Activated CD8-positive, alpha-beta T cell treated with anti-CD3 and anti-CD28 coated beads, Interleukin-2, amount 10 ng/mL, durations not matched to agents 7 days and 5 days (primary cell): ENCODE measurements at places on chromosomes 11 and 22. TPM values are rescaled to one million over a fixed set of nuclear protein-coding genes. Genes with fewer than 3 reads are reported as not detected.

DNA sequence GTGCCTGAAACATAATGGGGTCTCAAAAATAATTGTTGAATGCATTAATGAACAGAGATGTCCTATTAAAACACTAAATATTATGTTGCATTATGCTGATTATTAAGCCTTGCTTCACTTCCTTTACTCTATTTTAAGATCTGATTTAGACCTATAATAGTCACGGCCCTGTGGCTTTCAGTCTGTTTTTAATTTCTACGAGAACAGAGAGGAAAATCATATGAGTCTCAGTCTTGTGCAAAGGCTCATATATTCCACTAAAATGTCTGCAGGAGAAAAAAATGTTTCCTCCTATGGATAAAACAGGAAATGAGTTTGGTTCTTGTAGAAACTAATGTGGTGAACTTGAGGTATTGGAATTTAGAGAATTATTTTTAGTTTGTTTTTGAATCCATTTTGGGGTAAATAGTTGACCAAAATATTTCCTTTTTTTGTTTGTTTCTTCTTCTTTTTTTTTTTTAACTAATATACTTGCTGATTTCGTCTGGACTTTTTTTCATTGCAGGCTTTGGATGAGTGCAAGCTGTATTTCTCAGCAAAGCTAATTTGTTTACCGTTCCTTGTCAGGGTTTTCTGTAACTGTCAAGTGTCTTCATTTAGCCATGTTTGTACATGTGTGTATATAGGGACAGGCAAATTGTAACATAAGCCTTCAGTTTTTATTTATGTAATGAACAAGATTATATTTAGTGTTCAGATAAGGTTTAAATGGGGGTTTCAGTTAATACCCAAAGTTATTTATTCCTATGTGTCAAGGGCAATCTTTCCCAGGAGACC lies 139.1 kb upstream of the DDI1 start:
- no peak for DNase-seq

DNA sequence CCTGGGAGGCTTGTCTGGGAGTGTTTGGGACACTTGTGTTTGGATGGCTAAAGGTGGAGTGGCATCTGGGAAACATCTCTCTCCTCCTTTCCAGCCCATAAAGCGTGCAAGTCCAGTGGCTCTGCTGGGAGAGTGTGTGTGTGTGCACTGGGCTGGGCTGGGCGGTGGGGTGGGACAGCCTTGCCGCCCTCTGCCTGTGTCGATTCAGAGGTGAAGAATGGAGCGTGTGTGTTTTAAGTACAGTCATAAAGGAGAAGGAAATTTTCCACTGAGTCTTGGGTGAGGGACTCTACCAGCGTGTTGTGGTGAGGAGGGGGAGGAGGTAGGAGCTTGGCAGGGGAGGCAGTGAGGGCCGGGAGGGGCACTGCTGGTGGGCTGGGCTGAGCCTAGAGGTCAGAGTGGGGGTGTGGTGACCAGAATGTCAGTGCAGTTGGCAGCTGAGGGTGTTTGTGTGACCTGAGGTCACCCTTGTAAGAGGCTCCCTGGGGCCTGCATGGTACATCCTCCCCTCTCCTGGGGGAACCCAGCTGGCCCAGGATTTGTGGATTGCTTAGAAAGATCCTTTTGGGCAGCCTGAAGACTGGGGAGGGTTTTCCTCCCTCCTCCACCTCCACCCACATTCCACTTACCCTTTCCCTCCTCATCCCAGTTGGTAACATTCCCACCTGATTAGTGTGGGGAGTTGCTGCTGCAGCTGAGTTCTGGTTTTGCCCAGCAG lies 1.7 kb downstream of the TIMP3 start:
- DNase-seq: no peak

DNA sequence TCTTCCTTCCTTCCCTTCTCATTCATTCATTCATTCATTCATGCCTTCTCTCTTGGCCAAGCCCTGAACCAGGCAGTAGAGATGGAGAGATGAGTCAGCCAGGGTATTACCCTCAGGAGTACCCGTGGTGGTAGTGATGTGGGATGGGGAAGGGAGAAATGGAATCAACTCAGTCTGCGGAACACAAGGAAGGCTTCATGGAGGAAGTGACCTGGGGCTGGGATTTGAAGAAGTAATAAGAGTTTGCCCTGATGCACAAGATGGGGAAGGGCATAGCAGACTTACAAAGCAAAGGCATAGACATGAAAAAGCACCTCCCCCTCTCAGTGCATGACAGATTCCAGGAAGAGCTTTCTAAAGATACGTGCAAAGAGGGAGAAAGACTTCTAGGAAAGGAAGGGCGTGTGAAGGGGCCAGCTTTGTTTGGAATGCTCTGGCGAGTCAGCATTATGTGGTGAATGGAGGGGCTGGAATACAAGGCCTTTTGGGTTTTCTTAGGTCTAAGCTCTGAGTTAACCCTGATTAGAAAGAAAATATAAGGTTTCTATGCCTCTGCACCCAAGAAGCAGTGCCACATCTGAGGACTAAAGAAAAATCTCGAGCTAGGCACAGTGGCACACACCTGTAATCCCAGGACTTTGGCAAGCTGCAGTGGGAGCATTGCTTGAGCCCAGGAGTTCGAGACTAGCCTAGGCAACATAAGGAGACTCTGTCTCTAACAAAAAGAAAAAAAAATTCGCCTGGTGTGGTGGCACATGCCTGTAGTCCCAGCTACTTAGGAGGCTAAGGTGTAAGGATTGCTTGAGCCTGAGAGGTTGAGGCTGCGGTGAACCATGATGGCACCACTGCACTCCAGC lies 36.4 kb upstream of the ACER3 start:
- DNase-seq: no peak

- DNase-seq: no peak
Observed at GRCh38 chr11:26851696-26852095, 129.8 kb upstream of the SLC5A12 start.

DNA sequence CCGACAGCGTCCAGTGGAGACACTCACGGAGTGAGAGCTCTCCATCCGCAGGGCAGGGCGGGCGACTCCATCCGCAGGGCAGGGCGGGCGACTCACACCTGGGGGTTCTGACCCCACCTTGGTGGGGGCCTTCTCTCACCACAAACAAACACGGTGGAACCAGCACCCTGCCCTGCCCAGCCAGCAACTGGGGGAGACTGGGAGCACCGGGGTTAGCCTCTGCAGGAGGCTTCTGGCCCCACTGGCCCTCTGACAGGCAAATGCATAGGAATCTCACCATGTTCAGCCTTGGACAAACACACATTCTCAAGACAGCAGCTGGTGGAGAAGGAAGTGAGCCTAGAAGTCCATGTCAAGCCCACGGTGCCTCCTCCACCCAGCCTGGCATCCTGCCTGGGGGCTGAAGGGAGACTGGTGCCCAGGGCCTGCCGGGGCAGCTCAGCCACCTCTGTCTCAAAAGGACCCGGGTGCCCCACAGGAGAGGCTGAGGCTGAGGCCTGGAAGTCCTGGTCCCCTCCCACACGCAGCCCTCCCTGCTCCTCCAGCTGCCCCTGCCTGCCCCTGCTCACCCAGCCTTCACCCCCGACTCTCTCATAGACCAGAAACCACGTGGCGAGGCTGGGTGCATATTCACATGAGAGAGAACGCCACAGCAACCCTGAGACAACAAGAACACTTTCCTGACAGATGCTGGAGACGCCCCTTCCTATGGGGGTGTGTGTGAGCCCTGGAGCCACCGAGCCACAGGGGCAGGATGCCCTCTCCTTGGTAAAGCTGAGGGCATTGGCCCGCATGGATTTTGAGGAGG lies 98.4 kb upstream of the B3GAT1 start:
- DNase-seq: no peak

DEFB131B gene
- total RNA-seq: not detected

PAK1 gene
- total RNA-seq: 91.5 TPM

DNA sequence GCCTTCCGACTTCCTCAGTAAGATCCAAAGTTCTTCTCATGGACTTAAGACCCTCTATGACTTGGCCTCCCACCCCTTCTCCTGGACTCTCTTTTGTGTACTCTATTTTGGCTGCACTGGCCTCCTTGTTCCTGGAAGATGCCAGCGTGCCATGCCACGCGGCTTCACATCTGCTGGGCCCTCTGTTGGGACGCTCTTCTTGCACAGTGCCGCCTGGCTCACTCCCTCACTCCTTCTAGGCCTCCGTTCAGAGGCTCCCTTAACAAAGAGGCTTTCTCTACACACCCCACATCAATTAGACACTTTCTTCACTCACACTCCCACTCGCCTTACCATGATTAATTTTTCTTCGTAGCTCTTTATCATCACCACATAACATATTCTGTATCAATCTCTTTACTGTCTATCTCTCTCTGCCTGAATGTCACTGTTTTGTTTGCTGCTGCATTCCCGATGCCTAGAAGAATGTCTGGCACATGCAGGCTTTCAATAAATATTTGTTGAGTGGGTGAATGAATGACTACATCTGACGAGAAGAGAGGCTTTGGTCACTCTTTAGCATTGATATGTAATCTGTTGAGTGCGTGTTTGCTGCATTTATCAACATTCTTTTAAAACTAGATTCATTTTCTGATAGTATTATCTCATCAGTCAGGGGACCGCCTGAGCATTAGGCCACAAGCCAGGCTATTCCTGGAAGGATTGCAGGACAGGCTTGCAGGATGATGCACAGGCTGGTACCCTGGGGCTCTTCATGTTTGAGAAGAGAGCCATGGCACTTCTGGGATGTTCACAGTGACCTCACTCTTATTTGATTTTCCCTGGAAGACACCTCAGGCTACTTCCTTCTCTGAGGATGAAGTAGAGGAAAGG lies 60.6 kb upstream of the AMPD3 start:
- no peak for DNase-seq

DNA sequence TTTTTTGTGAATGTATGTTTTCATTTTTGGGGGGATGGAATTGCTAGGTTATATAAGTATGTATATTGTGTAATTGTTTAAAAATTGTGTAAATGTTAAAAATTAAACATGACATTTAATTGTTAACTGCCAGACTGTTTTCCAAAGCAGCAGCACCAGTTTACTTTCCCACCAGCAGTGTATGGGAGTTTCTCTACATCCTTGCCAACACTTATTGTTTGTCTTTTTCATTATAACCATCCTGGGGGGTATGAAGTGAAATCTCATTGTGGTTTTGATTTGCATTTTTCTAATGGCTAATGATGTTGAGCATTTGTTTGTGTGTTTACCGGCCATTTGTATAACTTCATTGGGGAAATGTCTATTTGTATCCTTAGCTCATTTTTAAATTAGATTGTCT lies 31.7 kb upstream of the RRAS2 start:
- no peak for DNase-seq

- no peak for DNase-seq
Observed at GRCh38 chr11:70067036-70067435, 11.1 kb upstream of the ANO1 start.

DNA sequence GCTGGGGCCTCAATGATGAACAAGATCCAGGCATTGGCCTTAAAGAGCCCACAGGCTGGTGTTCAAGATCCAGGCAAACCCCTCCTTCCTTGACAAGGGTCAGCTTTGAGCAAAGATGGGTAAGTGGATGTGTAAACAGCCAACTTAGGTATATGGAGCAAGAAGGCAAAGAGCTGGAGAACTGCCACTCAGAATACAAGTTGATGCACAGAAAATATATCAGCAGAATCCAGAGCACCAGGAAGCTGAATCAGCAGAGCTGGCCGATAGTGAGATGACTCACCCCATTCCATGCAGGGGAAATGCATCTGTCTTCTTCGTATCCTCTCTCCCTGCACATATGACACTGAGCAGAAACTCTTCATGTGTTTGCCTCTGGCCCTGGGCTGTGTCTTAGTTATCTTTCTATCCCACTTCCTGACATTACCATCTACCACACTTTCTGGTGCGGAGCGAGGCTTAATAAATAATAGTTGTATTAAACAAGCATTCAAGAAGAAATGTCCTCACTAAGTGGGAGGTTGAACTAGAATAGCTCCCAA lies 57.8 kb downstream of the ENDOD1 start:
- no peak for DNase-seq

RASD2 gene
- 0.08 TPM for total RNA-seq

DNA sequence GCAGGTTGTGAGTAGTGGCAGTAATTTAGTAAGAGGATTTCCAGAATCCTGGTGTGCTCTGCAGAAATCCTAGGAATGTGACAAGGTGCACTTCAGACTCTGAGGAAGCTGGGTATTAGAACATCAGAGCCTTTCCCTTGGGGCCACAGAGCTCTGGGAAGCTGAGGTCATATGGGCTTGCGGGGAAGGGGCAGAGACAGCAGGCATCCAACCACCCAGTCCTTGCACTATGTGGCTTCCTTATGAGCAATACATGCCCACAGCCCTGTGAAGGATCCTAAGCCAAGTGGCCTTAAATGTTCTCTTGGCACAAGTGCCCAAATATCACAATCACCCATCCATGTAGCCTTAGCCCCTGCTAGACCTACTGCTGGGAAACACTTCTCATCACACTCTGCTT lies 46.2 kb downstream of the P4HA3 start:
- DNase-seq: no peak

GRCh38 chr22:44347080-44347479 lies 34.3 kb upstream of the SHISAL1 start:
- no peak for DNase-seq

- DNase-seq: peak; percentile 43
Observed at GRCh38 chr11:70423523-70424505, 25.5 kb downstream of the CTTN start.

RAB3IL1 gene
- not detected for total RNA-seq

GRCh38 chr22:27461470-27461869 lies 340.1 kb downstream of the MN1 start:
- DNase-seq: no peak

PTGDR2 gene
- 3.4 TPM for total RNA-seq

DNA sequence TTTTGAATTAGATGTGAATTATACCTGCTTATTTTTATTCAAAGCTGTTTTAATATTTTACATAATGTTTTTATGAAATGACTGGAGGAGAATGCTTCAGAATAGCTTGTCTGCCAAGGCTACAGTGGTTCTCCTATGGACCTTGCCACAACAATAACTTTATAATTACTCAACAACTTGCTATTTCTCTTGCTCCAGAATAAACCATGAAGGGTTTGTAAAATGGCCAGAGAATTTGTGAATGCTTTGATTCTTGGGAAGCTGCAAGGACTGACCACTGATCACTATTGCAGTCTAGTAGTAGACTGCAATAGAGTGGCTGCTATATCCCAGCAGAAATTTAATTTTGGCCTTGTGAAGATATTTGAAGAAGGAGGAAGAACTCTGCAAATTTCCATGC lies 199.7 kb downstream of the FAT3 start:
- no peak for DNase-seq

KCNE3 gene
- not detected for total RNA-seq

- DNase-seq: no peak
Observed at GRCh38 chr22:44437216-44438055, 60.6 kb downstream of the RTL6 start.

ME3 gene
- 0.66 TPM for total RNA-seq

DNA sequence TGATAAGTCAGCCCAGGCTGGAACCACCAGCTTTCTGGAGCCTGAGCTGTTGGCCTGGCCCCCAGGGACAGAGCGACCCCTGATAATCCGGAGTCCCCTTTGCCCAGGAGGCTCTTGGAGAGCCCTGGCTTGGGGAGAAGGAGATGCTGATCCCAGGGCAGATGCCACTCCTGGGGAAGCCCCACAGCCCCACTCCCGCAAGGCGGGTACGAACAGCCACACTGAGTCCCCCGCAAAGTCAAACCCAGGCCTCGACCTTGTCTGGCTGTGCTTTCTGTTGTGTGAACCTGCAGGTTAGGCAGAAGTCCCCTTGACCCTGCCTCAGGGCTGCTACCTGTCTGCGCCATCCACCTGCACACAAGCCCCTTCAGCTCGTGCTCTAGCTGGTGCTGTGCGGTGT lies 108.0 kb downstream of the KCNQ1OT1 start:
- DNase-seq: no peak

TRIM51 gene
- total RNA-seq: not detected

GRCh38 chr22:29055192-29055830 lies 6.3 kb downstream of the C22orf31 start:
- no peak for DNase-seq

- DNase-seq: no peak
Observed at GRCh38 chr22:38767313-38767712, 11.5 kb upstream of the SUN2 start.
